ENCODE measurements at places on chromosomes 7 and 10.

DNA sequence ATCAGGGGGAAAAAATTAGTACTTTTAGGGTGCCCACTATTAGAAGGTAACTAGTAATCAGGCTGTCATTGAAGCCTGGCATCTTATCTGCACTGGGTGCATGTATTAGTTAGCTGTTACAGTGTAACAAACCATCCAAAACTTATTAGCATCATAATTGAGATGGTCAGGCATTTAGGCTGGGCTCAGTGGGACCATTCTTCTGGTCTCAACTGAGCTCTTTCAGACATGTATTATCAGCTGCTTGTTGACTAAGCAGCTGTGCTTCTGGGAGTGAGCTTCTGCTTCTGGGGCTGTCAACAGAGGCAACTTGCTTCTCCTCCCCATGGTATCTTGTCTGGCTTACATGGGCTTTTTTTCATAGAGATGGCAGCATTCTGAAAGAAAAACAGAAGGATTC lies 154.0 kb upstream of the ZNF92 start:
- no peak for DNase-seq

GRCh38 chr7:108008827-108009226 lies 5.9 kb upstream of the LAMB1 start:
- no peak for DNase-seq

GRCh38 chr7:4745265-4745919 lies 30.0 kb upstream of the AP5Z1 start:
- DNase-seq, result no peak

GRCh38 chr7:55510621-55511020 lies 61.7 kb downstream of the VOPP1 start:
- DNase-seq, result no peak

DNA sequence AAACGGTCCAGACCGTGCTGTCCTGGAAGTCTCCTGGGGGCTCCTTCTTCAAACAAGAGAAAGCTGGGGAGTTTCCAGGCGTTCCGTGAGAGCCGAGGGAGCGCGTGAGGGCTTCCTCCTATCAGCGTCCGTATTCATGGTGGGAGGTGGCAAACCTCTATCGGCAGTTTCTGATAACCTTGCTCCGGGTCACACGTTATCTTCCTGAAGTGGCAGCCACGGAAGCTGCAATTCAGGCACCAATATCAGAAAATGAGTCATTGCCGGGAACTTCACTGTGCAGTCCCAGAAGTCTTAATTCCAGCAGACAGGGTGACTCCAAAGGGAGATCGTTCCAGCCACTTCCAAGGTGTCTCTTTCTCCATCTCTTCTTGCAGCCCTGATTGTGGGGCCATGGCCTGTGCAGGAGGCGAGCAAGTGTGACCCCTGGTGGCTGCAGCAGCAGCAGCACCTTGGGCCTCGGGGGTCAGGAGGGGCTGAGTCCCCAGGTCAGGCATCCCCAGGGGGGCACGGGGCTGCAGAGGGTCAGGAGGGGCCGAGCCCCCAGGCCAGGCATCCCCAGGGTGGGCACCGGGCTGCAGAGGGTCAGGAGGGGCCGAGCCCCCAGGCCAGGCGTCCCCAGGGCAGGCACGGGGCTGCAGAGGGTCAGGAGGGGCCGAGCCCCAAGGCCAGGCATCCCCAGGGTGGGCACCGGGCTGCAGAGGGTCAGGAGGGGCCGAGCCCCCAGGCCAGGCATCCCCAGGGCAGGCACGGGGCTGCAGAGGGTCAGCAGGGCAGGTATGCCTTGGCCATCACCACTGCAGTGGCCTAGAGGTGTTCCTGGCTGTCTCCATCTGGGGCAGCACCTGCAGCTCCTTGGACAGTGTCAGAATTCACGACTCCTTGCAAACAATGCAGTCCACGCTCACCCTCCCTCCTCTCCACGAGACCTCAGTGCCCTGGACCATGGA lies 538.7 kb downstream of the DNAJB6 start:
- DNase-seq, result peak; percentile 54

DNA sequence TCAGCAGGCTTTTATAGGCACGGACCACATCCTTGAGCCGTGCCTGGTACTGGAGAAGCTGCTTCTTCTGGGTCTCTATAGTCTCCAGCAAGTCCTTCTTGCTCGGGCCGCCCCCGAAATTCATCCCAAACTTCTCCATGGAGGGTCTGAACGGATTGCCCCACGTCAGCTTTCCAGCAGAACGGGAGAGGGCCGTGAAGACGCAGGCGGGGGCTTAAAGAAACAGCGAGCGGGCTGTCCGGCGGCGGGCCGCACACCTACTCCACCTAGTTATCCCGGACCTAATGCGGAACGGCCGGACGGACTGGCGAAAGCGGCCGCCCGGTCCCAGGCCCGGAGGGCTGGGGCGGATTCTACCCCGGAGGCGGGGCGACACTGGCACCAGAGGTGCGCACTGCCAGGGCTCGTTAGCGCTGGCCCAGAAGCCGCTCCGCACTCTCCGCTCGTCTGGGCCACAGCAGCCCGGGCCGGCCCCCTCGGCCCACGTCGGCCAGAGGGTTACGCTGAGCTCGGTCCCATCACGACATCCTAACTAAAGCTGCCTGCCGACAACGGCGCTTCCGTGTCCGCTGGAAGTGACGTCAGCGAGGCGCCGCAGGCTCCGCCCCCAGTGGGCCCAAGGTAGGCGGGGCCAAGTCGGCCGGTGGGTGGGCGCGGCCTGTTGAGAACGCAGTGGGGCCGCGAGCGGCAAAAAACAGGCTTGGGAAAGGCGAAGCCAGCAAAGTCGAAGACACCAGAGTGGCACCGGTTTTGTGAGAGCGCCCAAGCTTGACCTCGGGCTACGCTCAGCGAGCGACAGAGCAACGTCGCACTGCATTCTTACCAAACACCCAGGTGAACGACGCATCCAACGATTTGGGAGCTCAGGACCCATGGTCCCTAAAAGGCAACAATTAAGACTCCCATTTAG lies at the start of gene GCC1:
Gene GCC1, minus strand, starts transcription at position 553 of the 910 bp plus-strand sequence. Its CDS starts 414 bp downstream, at position 139.
- peak; percentile 89 for DNase-seq

All from KBM-7 (cell line).